ENCODE measurements at places on chromosomes 12 and 14. TPM values are rescaled to one million over a fixed set of nuclear protein-coding genes. Genes with fewer than 3 reads are reported as not detected.

DNA sequence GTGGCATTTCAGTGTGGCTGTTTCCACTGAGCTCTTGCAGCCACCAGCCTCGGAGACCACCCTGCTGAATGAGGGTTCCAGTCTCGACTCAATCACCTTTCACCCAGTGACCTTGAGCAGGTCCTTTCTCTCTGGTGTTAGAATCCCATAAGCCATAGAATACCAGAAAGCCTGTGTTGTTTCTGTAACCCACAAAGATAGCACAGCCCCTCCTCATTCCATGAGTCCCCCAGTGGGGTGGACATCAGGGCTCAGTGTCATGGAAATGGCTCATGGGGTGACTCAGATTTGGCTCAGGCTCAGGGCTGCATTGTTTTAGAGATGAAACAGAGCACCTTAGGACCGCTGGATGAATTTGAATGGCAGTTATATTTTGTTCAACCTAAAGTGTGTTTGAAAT, 171.5 kb downstream of the PTPN11 start:
- no peak for DNase-seq

GRCh38 chr14:88829188-88829587, 4.7 kb downstream of the TTC8 start:
- DNase-seq, result no peak

DNA sequence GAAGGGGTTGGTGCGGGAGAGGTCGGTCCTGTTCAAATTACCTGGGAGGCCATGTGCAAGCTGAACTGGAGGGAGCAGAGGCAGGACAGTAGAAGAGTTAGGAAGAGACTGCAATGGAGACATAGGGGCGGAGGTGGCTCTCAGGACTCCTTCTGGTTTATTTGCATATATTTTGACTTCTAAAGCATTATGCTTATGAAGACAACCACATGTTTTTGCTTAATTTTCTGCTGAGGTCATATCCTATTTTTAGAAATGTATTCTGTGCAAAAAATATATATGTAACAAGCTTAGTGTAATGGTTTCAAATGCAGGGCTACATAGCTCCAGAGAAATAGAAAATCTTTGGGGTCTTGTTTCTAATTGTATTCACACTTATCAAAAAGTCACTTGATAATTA, 137.0 kb upstream of the MDM1 start:
- DNase-seq, result no peak

DNA sequence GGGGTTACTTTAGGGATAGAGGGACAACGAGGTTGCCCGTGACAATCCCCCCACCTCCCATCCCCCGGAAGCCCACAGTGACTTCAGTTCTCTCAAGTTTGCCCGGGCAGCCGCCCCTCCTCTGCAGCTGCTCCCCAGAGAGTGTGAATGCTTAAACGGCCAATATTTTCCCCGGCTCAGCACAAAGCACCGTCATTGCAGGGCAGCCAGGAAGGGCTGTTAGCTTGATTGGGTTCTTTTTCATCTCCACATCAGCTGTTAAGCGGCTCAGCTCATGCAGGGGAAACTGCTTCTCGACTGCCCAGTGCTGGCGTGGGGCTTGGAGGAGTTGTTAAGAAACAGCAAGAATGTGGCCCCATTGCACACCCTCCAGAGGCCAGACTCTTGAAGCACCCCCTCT, 120.5 kb upstream of the NCOR2 start:
- DNase-seq, result no peak

KRT6C gene
- not detected for total RNA-seq

CLEC1B gene
- total RNA-seq, result not detected

SLC25A47 gene
- not detected for total RNA-seq

BBOF1 gene
- 1.6 TPM for total RNA-seq

KRT6A gene
- not detected for total RNA-seq

FOXG1 gene
- 0.05 TPM for total RNA-seq

- DNase-seq, result peak; percentile 50
Measured at GRCh38 chr12:124032265-124032886, 59.4 kb downstream of the ZNF664 start.

GRCh38 chr12:21308785-21309184, 25.9 kb downstream of the SLCO1A2 start:
- DNase-seq, result no peak

DNA sequence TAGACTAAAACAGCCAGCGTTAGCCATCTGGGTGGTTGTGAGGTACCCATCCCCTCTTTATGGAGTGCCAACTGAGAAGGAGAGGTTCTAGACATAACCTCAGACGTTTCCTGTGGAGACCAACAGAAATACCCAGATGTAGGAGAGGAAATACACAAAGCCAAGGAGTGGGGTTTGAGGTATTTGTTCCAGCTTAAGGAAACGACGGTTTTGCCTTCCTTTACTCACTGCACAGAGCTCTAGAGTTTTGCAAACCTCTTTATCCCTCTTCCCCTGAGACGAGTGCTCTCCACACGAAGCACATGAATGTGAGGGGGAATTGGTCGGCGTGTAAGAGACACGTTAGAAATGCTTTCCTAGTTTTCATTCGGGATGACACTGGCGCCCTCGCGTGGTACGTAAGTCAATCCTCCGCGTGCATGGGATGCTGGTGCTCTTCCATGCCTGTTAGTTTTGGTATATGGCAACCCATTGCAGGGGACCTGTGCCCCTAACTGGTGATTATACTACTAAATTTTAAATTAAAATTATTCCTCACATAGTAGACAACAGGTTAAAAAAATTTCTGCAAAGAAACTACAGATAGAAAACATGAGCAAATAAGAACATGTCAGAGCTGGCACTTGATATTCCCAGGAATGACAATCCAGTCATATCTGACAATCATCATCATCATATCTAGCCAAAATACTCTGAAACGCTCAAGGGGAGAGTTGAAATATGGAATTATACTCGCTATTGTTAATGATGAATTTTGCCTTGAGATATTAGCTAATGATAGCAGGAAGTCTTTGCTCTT, 121.7 kb downstream of the PPM1H start:
- peak; percentile 32 for DNase-seq

DNA sequence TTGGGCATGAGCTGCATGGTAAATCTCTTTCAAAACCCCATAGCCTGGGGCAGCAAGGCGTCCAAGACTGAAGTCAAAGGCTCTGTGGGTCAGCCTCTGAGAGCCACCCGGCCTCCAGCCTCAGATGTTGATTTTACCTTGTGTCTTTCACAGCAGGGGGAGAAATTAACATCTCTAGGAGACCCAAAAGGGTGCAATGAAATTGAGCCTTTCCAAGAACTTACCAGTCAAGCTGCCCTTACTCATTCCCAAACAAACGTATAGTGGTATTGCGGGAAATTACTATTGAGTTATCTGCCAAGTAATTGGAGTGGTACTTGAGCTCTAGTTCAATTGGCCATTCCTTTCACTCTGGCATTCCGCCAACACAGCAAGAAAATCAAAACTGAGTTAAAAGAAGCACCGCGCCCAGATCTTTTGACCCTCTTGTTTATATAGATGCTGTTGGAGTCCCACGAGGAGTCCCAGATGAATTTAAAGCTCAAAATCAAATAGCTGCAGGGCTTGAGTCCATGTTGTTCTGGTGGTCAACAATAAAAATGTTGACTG, 380.7 kb upstream of the SYT1 start:
- DNase-seq, result no peak

PTPRO gene
- not detected for total RNA-seq

CCDC88C gene
- total RNA-seq, result not detected

GRCh38 chr14:36224176-36224575, 47.7 kb upstream of the PTCSC3 start:
- DNase-seq, result no peak

DNA sequence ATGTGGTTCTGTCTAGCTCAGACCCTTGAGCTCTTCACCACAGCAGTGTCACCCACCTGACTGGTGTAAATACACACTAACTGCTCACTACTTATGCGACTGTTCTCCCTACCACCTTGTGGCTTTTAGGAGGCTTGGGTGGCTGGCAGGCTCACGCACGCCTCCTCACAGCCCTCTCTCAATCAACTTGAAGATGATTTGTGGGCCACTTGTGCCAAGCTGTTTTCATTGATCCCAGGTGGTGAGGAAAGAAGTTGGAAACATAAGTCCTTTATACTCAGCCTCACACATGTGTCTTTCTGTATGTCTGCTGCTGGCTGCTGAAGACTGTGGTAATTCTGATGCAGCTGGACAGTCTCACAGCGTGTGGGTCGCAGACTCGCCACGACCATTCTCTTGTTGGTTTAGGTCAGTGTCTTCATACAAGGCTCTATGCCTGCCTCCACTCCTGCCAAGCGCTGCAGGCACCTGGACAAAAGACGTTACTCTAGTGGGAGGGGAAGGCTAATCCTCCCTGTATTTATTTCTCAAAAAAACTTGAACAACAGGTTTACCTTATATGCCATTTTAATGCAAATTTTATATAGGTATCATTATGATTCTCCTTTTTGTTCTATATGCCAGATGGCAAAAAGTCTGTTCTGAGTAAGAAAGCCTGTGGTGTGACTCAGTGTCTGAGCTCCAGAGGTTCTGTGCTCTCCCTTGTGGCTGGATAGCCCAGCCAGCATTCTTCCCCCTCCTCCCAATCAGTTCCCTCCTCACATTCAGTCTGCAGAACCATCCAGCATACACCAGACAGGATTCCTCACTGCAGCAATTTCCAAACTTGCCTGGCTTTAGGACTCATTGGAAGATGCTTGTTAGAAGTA, 115.6 kb downstream of the DIP2B start:
- DNase-seq, result peak; percentile 87

PRPH gene
- not detected for total RNA-seq

- DNase-seq, result no peak
Measured at GRCh38 chr12:47165934-47166333, 86.2 kb upstream of the AMIGO2 start.

- DNase-seq, result no peak
Measured at GRCh38 chr12:132271755-132272092, 57.7 kb downstream of the GALNT9 start.
